ENCODE measurements at places on chromosomes 3 and 15.

DNA sequence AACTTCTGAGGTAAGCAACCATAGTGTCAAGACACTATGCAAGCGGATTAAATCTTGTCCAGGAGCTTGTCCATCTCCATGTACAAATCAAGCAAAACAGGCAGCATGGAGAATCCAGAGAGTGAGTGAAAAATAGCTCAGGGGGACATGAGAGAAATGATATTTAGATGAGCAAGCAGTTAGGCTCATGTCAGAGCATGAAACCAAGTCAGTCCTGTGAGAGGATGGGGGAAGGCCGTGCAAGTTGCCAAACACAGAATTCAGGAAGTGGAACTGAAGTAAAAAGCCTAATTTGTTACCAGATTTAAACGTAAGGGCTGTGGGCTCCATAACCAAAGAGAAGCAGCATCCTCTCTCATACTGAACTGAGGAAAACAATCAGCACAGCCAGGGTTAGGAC, 995.9 kb downstream of the MCTP2 start:
- DNase-seq, result no peak

GRCh38 chr3:52854013-52854412, 19.2 kb upstream of the MUSTN1 start:
- no peak for DNase-seq

DNA sequence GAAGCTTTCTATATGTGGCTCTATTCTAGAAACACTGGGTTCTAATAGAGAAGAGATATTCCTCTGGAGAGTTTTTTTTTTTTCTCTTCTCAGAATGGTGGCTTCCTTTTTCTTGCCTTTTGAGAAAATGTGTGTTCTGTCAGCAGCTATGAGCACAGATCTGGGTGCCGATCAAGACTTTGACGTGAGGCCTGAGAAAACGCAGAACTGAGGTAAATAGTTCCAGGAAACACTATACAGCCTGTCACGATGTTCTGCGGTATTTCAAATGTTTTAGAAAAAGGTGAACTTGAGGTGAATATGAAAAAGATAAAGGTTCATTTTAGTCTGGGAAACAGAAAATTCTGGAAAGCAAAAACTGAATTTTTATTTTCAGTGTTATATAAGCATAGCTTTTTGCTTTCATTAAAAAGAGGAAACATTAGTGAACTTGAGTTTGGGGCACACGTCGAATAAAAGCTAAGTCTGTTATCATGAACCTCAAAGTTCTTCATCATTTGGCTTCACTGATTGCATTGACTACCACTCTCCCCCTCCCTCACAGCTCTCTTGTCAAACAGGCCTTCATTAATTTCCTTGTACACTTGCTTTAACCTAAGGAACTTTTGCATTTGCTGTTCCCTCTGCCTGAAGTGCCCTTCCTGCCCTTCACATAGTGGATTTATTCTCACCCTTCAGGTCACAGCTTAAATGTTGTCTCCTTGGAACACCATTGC, 265.1 kb downstream of the NFKBIZ start:
- DNase-seq, result peak; percentile 2

DNA sequence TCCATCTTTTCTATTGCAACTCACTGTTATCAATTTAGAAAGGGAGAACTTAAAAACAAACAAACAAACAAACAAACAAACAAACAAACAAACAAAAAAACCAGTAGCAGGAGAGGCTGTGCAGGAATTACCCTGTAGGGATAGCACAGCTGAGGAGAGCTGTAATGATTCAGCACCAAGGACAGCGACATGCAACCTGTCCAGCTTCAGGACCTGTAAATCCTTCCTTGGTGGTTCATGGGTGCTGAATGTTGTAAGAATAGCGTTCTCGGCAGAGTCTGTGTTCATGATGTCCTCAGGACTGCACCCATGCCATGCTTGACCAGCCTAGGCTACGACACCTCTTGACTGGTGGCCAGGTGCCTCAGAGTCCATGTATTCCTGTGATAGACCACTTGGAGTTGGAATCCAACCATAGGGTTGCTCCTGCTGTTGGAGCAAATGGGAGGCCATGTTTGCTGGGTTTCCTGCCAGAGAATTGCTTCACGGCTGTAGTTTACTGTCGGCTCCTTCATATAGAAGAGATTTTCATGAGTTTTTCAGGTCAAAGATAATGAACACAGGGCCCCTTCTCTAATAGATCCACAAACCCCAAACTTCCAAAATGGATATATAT, 65.9 kb downstream of the CACNA2D3 start:
- no peak for DNase-seq

- no peak for DNase-seq
These were observed 213.9 kb downstream of the OCA2 start for GRCh38 chr15:27885201-27885600.

DNA sequence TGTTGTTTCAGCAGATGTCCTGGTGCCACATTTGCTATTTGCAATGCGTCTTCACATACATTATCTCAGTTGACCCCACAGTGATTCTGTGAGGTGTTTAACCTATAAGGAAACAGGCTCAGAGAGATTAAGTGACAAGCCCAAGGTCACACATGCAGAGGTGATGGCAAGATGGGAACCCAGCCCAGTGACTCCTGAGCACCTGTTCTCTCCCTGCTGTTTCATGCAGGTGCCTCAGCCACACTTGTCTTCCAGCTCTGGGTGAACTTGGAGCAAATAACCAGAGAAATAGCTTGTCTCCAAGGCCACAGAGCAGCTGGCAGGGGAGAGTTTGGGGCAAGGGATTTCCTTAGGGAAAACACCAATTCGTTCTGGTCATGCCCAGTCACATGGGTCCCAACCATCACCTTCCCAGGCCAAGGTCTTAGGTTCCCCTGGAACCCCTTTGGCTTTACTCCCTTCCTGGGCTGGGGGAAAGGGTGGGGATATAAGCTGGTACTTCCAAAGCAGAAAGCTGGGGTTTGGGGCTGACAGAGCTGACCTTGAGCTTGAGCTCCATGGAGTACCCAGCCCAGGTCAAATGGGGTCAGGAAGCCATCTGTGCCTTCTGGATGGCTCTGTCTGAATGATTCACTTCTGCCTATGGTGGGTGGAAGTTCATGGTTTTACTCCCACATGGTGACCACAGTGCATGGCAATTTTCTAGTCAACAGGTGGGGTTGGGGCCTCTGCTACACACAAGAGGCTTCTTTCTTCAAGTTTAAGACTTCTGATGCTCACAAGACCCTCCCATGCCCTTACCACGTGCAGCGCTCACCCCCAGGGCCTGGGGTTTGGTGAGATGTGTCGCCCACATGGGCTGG, 22.4 kb downstream of the LIPC start:
- no peak for DNase-seq

DNA sequence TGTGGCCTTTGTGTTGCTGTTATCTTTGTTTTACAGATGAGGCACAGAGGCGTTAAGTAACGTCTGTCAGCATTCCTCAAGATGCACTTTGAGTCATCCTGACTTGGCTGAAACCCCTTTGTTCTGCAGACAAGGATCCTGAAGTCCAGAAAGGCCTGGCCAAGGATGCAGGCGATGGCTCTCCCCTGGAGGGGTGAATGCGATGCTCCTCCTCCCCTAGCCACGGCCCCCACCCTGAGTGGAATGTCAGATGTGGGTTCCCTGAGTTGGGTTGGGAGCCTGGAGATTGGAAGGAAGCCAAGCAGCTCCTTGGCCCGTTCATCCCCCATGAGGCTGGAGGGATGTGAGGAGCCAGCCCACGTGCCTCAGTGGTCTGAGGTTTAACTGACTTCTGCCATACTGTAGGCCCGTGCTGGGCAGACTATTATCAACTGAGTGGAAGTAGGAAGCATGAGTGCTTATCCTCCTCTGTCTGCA, 43.3 kb downstream of the POMGNT2 start:
- DNase-seq, result no peak

DNA sequence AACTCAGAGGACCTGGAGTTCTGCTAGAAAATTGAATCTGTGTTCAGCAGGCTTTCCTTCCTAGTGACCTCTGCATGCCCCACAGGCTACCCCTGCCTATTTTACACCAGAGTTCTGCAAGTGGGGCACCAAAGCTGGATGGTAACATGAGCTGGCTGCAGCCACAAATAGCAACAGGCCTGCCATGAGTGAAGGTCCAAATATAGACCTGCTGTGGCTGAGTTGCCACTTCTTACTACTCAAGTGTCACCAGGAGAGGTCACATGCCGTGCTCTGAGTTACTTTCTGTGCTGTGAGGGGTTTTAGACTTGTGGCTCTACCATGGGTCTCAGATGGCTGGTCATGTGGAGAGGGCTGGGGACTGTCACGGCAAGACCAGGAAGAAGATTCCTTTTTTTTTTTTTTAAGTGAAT, at the start of gene FSD2:
Gene FSD2, minus strand, starts transcription at position 76 of the 413 bp plus-strand sequence. CDS start 18,679 bp downstream, outside the sequence.
- no peak for DNase-seq

DNA sequence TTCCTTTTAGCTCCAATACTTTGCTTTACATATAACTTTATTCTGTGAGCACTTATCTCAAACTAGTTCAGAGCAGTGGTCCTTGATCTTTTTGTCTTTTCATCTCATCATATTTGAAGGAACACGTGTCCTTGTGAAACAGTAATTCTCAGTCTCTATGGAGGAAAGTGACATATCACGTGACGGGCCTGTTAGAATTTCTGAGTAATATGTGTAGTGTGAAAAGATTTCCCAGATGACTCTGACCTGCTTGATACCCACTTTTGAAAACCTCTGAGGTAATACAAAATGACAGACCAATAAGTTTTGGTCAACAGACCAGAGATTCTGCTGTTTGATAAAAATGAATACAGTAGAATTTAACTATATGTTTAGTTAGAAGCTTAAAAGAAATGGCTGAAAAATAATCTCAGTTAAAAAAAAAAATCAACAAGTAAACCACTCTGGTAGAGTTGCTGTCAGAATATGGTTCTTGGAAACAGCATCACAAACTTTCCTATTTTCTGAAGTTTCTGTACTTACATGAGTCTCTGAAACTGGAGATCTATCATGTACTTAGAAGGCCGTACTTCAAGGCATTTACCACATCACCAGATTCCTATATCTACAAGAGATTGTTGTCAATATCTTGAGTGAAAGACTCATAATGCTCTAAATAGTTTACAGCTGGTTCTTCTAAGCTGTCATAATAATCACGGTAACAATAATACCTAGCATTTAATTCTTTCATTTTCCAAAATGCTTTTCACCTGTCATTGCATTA, 590.2 kb upstream of the TBL1XR1 start:
- DNase-seq, result no peak

DNA sequence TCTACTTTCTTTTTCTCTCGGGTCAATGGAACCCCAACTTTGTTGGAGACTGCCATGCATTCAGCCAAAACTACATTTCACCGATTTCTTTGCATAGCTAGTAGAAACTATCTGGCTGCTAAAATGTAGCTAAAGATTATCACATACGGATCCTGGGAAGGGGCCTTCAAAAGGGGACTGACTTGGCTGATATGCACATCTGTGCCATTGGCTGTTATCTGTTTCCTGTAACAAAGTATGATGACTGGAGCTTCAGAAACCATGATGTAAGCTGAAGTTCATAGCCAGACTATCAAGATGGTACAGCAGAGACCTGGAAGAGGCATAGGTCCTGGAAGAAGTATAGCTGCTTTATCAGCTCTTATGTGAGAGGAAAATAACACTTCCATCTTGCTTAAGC, 179.1 kb downstream of the NSUN3 start:
- no peak for DNase-seq

GRCh38 chr15:78925076-78925624, 19.7 kb downstream of the CTSH start:
- no peak for DNase-seq

- no peak for DNase-seq
These were observed 601.7 kb upstream of the ZNF717 start for GRCh38 chr3:76387000-76387399.

- DNase-seq, result no peak
These were observed 13.9 kb downstream of the CDAN1 start for GRCh38 chr15:42723068-42723467.

DNA sequence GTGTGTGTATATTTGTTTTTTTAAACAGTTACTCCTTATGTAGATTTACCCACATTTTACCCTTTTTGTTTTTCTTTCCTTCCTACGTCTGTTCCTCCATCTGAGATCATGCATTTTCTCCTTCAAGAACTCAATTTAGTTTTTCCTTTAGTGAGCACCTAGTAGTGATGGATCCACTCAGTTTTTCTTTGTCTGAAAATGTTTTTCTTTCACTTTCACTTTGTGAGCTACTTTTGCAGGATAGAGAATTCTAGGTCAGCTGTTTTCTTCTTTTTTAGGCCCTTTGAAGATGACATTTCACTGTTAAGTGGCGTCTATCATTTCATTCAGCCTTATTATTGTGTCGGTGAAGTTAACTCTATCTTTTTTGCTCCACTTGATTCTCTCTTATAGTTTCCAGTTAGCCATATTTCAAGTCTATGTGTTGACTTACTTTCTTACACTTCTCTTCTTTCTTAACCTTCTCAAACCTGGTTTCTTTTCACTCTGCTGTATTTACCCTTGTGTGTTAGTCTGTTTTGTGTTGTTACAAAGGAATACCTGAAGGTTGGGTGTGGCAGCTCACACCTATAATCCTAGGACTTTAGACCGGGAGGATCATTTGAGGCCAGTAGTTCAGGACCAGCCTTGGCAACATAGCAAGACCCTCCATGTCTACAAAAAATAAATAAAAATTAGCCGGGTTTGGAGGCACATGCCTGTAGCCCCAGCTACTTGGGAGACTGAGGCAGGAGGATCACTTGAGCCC, 55.8 kb downstream of the PRKCI start:
- no peak for DNase-seq

DNA sequence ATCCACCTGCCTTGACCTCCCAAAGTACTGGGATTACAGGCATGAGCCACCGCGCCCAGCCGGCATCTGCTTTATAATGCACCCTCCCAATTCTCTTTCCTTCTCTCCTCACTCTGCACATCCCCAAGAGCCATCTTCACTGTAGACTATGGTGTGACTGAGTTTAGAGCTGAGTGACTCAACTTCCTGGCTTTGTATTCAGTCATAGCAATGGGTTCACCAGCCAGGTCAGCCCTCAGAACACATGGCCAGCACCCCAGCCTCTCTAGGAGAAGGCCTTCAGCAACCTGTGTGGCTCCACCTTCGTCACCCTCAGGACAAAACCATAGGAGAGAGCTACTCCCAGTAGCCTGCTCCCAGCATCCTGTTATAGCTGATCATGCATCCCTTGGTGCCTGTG, 33.0 kb downstream of the ARID3B start:
- DNase-seq, result no peak

DNA sequence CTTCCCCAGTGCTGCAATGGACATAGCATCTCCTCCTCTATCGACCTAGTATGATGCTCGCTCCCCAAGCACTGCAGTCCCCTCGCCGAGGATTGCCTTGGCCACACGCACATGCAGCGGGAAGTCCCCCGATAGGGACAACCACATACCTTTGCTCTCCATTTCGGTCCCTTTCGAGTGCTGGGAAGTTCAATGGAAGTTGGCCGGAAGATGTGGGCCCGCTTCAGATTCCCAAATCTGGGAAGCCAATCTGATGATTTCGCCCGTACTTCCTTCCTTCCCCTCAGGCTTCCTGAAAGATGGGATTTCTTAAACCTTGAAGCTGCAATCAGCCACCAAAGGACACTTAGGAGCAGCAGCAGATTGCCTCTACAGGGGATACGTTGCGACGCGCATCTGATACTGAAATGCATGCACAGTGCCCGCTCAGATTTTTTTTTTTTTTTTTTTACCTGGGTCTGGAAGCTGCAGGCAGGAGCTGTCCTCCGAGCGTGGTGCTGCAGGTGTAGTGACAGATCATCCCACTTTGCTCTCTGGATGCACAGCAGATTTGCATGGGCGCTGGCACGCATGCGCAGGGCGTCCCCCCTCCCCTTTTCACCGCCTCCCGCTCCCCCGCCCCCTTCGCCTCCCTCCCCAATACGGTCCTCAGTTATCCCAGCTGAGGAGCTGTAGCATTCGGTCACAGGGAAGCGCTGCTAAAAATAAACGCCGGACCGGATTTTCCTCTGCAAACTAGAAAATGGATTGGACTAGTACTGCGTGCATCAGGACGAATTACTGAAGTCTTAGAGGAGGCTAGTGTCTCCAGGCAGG, at the start of gene FGF12:
Gene FGF12, minus strand, starts transcription at position 510 of the 816 bp plus-strand sequence.
- no peak for DNase-seq
